ENCODE measurements at places on chromosomes 3 and 15. TPM values are rescaled to one million over a fixed set of nuclear protein-coding genes. Genes with fewer than 3 reads are reported as not detected.

CLDN18 gene
- not detected for total RNA-seq

DNA sequence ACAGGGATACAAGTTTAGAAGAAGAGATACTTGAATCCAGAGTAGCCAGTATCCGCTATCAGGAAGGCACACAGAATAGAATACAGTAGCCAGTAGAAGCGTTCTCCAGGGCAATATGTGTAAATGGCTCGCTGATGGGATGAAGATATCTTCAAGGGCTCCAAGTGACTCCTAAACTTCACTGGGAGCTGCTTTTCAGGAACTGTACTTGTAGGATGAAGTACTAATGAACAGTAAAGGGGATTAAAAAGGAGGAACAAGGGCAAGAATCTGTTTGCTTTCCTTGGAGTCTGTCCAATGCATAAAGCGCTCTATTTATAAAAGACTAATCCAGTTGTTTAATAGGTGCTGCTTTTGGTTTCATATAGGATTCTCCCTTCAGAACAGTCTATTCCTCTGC, 78.4 kb downstream of the THRB start:
- DNase-seq, result no peak

LMCD1 gene
- total RNA-seq, result 2.3 TPM

GRCh38 chr3:56868706-56869105, 67.0 kb upstream of the ARHGEF3 start:
- DNase-seq, result no peak

LRRN1 gene
- total RNA-seq, result 2.7 TPM

TEX55 gene
- total RNA-seq, result not detected

LPP gene
- 15.0 TPM for total RNA-seq

VPS8 gene
- total RNA-seq, result 22.9 TPM
